ENCODE measurements at places on chromosomes 5 and 9. TPM values are rescaled to one million over a fixed set of nuclear protein-coding genes. Genes with fewer than 3 reads are reported as not detected.

- DNase-seq: no peak
Measured at GRCh38 chr5:3878267-3878666, 282.6 kb downstream of the IRX1 start.

GRCh38 chr9:128394379-128395168 lies 23.4 kb downstream of the URM1 start:
- DNase-seq: peak; percentile 80

GRCh38 chr5:68528821-68529273 lies 313.3 kb downstream of the PIK3R1 start:
- no peak for DNase-seq

GRCh38 chr9:406886-407654 lies 192.4 kb downstream of the DOCK8 start:
- no peak for DNase-seq

DNA sequence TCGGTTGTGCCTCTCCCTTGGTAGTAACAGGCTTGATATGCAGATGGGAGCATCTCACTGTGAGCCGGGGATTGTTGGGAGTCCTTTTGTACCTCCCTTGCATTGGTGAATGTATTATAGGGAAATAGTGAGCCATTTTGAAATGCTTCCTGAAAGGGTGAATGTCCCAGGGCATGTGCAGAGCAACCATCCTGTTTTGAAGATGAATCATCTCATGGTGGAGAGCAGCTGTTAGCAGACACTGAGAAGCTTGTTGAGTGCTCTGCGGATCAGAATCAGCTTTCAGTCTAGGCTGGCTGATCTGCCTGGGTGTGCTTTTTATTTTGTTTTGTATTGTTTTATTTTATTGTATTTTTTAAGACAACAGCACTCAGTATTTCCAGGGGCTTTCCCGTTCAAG lies 29.7 kb downstream of the SLC36A1 start:
- DNase-seq: no peak

The SIMC1 gene
- 5.1 TPM for total RNA-seq

The BASP1 gene
- 242 TPM for total RNA-seq

Data from osteoblast (primary cell).